ENCODE measurements at places on chromosomes 7 and 10.

- no peak for DNase-seq
Measured at GRCh38 chr10:99329554-99330346, 594 bp downstream of the CNNM1 start.

DNA sequence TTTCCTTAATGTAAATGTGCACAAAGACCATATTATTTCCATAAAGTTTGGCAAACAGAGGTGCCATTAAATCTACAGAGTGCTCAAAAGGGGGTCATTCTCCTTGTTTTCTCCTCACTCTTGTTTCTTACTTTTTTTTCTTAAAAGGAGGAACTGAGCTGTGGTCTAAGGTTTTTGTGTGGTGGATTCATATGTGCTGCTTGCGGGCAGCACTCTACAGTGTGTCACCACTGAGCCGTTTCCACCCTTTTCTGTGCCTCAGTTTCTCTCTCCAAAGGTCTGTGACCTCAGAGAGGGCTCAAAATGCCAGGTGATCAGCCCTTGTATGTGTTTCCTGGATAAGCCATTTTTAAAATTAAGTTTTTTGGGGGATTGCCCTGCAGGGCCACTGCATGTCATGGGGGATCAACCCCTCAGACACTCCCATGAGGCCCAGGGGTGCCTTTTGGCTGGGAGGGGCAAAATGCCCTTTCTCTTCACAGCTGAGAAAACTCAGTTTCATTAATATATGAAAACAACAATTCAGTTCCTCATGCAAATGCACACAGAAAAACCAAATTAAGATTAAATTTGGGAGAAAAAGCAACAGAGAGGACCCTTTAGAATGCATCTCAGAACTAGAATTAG is 56.9 kb upstream of the VOPP1 start:
- no peak for DNase-seq

DNA sequence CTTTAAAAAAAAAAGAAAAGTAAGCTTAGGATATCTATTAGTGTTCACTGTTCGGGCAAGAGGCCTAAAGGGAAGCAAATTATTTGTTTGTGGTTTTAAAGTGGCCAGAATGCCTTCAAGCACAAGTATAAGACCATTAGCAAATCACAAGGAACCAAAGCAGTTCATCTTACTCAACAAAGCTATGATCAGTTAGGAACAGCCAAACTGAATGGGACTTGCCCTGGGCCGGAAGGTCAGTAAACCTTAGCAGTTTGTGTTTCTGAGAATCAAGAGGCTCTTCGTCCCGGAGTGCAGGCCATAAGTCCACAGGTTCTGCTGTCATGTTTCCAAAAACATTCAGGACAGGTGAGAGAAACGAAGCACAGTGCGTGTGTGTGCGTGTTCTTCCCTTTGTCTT is 4.5 kb downstream of the FBXW4 start:
- DNase-seq, result no peak

- DNase-seq, result no peak
Measured at GRCh38 chr10:31121757-31122577, 90.3 kb upstream of the ZNF438 start.

- no peak for DNase-seq
Measured at GRCh38 chr7:7564323-7564780, 2.3 kb upstream of the MIOS start.

DNA sequence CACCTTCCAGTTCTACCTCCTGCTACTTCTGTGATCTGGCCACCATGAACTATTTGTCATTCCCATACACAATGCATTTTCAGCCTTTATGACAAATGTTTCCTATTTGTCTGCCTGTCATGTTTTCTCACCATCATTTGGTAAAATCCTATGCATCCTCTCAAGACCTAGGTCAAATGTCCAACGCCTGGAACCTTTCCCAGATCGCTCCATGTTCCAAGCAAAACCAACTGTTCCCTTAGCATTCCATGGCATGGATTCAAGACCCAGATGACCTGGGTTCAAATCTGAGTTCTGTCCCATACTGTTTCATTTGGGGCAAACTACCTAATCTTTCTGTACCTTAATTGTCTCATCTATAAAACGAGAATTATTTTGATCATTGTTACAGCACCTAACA is 98.9 kb downstream of the USP6NL start:
- DNase-seq, result no peak

DNA sequence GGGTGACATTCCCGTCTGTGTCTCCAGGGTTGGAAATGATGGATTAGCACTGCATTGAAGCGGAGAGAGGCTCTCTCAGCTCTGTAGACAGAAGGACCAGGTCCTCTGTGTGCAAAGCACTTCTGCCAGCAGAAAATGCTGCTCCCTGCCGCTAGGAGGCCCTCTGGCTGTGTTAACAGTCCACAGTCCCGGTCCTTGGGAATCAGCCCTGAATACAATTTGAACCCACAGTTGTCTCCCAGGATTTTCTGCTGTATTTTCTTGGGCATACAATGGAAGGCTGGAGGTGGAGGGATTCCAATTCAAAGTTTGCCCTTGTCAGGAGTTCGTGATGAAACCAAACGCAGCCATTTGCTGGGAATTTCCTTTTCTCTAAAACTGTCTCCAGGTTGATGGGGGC is 205.2 kb downstream of the GLRX3 start:
- no peak for DNase-seq

GRCh38 chr10:74822101-74822500 is 4.3 kb upstream of the KAT6B start:
- no peak for DNase-seq

DNA sequence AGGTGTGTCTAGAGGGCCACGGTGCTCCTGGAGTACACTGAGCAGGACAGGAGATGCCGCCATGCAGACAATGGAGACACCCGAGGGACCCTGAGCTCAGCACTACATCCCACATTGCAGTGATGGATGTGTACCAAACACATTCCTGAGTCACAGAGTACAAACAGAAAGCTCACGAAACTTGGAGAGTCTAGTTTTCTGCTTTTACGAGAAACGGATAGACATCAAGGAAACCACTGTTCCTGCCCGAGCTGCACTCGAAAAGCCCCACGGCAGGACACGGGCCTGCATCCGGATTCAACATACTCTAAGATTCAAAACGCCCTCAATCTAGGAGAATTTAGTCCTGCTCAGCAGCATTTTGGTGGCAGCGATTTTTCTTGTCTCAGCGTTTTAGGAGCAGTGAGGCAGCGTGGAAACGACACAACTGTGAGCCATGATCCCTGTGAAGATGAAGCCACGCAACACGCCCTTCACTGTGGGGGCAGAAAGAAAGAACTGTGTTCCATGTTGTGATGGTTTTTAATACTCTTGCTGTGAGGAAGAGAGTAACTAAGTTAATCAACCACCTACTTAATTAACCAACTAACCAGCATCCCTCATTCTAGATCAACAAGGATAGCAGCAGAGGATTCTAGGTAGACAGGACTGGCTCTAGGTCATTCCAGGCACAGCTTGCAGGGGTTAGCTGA is 3.2 kb downstream of the TNS3 start:
- no peak for DNase-seq

DNA sequence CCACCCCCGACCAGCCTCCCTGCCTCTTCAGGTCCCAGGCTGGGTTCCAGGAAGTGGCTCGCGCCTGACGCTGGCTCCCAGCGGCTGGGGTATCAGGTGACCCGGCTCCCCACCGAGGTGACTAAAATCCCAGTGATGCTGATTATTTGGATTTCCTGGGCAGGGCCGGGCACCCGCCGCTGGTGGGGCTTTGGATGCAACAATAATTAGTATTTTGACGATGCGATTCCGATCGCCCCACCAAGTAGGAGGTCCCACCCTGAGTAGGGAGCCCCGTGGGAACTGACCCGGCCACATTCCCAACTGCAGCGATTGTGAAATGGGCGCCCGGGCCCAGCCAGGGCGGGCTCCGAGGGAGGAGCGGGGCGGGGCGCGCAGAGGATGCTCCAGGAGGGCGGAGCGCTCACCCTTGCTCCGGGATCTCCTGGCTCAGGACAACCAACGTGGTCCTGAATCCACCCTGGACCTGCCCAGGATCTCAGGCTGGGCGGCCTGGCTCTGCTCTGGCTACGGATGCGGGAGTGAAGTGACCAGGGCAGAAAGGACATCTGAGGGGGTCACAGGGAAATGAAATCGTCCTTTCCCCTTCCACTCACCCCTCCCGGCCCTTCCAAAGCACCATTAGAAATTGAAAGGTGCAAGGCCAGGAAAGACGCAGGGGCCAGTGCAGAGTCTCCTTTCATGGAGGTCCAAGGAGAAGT is 32.6 kb downstream of the DUSP5 start:
- DNase-seq, result no peak

DNA sequence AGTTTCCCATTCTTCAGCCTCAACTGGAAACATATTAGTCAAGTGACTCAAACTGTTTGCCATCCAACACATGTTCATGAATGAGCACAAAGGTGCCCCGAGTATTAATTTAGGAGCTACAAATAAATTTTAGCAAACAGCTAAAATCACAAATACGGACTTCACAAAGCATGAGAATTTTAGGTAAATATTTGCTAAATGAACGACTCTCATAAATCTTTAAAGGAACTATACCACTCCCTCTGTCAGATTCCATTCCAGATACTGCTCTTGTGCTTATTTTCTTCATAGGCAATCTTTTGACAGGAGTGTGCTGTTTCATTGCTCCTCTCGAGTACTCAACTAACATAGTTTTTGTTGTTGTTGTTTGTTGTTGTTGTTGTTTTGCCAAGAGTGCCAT is 330.9 kb downstream of the PARD3 start:
- DNase-seq, result no peak

DNA sequence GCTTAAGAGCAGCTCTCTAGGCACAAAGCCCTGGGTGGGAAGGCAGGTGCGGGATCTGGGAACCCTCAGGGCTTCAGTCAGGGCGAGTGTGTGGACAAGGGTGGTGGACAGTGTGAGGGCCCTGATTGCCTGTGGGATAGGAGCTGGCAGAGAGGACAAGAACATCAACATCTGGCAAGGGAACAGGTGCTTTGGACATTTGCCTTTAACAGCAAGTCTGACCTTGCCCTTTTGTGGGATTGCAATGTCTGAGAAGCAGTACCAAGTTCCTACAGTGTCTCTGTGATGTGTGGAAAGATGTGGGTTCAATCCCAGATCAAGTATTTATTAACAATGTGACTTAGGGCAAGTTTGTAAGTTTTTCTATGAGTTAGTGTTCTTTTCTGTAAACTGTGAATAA is 46.7 kb downstream of the TFAM start:
- DNase-seq, result no peak

- no peak for DNase-seq
Measured at GRCh38 chr7:133186060-133186459, 66.8 kb upstream of the EXOC4 start.

GRCh38 chr10:110648692-110649346 is 4.7 kb downstream of the RBM20 start:
- no peak for DNase-seq

DNA sequence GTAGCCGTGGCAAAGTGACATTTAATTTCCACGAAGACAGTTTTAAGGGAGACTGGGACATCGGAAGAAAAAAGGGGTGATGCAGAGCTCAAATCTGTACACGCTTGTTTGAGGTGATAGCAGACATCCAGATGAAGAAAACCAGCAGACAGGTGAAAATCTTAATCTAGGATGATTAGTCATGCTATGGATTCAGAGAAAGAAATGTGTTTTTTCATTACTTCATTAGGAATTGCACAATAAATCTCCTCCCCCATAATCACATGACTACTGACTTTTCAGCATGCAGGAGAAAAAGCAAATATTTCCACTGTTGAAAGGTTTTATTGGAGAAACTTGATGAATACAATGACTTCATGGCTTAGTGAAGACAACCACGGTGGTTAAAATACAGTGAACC is 2.5 kb downstream of the NUDT5 start:
- DNase-seq, result no peak

DNA sequence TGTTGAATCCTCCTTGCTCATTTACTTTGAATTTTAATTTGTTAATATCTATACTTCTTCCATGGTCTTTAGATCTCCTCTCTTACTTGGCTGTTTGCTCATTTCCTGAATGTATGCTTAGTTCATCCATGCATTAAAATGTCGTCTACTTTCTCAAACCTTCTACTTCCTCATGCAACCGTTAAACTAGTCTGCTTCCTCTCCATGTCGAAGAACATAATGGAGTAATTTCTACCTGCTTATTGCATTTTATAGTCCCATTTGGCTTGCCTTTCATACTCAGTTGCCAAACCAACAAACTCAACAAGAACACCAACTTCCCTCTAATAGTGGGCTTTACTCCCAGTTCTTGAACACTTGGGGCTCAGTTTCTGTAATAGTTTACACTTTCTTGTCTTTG is 43.8 kb upstream of the SEMA3D start:
- DNase-seq, result no peak

DNA sequence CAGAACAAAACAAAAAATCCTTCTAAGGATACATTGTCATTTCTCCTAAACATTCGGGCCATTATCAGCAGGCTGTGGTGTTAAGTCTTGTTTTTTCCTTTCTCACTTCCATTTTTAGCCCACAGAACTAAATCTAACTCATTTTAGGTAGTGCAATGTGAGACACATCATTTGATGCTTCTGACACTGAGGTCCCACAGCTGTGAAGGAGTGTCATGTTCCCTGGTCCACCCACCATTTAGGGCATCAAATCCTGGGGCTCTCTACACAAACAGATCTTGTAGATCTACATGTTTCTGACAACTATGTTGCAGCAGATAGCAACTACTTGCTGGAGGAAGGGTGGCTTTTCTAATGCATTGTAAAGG is 232.5 kb upstream of the IGFBP3 start:
- no peak for DNase-seq

DNA sequence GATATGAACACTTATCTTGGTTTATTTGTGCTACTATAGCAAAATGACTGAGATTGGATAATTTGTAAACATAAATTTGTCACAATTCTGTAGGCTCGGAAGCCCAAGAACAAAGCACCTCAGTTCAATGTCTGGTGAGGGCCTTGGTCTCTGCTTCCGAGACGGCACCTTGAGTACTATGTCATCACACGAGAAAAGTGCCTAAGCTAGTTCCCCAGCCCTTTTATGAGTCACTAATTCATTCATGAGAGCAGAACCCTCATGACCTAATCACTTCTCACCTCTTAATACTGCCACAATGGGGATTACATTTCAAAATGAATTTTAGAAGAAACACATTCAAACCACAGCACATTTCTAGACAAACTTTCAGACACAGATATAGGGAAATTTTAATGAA is 52.0 kb upstream of the PRSS1 start:
- no peak for DNase-seq

GRCh38 chr7:69748530-69748929 is 150.3 kb downstream of the AUTS2 start:
- DNase-seq, result no peak

- DNase-seq, result no peak
Measured at GRCh38 chr7:107958764-107959526, 44.0 kb downstream of the LAMB1 start.

DNA sequence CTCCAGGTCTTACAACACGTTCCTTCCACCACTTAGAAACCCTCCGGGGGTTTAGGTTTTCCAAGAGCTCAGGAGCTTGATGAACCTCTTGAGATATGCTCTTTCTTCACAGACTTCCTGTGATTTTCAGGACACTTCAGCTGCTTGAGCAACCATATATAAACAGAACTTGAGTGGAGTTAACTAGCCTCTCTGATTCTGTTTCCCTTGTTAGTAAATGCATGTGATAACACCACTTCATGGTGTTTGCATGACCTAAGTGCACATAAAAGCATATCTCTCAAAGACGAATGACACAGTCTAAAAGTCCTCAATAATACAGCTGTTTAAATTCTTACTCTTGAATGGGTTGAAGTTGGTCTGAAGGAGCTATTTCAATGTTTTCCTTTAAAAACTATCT is 9.9 kb downstream of the PRR15 start:
- no peak for DNase-seq

GRCh38 chr7:80783678-80784327 is 135.0 kb downstream of the SEMA3C start:
- DNase-seq, result no peak
